ENCODE measurements at places on chromosomes 12 and 14.

GRCh38 chr14:99128185-99128584, 143.8 kb downstream of the BCL11B start:
- no peak for DNase-seq

- DNase-seq = no peak
Measured at GRCh38 chr12:33587784-33588712, 148.4 kb upstream of the SYT10 start.

DNA sequence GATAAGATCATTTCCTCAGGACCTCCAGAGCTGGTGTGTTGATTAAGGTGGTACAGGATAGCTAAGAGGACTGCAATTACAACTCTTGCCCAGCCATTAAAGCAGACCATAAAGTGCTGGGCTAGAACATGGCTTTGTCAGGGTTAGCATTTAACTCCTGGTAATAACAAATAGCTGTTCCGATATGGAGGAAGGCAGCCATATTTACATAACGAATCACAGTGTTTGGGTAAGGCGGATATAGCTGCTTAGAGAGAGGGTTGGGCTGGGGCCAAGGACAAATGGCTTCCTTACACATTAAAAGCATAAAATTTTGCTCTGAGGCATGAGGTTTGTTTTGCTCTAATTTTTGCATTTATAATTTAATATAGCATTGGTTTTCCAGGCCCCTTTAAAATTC, 297.7 kb upstream of the DDHD1 start:
- DNase-seq = no peak

DNA sequence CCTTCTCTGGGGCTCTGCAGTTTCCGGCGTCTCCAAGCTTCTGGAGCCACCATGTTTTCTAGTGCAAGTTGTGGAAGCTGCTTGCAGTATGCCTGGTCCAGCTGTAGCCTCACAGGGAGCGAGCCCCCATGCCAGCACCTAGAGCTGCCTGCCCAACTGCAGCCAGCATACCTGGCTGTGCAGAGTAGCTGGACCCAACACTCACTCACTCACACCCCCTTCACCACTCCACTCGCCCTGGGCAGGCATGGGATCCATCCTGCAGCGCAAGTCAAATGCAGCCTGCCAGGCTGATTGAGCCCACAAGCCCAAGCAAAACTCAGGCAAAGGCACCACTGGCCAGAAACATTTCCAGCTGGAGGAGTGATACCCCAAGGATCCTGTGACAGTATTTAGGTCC, 797.3 kb downstream of the SLC16A7 start:
- no peak for DNase-seq

DNA sequence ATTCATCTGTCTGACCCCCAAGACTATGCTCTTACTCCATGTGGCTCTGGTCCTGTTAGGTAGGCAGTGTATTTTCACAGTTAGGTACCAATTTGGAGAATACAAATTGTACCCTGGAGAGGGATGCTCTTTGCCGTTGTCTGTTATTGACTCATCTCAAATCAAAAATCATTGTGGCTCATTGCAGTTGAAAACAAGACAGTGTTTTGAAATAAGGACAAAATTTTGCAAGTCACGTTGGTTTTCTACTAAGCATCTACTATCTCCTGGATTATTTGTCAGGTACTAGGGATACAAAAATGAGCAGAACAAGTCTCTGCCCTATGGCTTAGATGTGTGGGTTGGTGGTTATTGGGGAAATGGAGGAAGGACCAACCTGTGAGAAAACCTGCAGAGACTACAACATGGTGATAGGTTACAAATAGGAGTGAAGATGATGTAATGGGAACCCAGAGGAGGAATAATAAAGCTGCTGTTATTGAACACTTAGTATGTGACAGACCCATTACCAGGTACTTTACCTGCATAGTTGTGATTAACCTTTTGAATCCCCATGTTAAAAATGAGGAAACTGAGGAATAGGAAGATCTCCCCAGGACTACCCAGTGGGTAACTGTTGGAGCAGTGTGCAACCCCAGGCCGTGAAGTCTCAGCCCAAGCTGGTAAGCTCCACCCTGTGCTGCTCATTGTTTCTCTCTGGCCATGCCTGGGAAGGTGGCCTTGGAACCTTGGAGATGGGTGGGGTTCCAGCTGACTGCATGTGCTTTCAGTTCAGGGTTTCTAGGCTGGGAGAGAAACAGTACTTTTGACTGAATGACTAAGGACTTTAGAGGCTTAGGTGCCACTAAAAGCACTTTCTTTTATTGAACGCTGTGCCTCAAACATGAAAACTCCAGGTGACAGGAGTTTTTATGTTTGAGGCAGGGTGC, 72.9 kb upstream of the SRSF5 start:
- no peak for DNase-seq

DNA sequence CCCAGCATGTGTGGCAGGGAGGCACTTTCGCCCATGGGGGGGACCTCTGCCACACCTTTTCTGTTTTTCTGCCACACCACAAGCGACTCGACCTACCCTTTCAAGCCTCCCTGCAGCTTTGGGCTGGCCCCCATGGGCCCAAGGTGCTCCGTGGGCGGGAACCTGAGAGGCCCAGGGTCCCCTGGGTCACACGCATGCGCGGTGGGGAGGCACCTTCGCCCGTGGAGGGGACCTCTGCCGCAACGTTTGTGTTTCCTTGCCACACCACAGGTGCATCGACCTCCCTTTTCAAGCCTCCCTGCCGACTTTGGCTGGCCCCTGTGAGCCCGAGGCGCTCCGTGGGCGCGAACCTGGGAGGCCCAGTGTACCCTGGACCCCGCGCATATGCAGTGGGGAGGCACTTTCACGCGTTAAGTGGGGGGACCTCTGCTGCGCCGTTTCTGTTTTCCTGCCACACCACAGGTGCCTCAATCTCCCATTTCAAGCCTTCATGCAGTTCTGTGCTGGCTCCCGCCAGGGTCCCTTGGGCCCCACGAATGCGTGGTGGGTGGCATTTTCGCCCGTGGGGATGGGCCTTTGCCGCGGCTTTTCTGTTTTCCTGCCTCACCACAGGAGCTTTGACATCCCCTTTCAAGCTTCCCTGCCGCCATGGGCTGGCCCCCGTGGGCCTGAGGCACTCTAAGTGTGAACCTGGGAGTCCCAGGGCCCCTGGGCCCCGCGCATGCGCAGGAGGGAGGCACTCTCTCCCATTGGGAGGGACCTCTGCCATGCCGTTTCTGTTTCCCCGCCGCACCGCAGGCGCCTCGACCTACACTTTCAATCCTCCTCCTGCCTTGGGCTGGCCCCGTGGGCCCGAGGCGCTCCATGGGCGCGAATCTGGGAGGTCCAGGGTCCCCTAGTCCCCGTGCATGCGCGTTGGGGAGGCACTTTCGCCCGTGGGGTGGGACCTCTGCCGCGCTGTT, 332.2 kb downstream of the ALG10 start:
- no peak for DNase-seq

DNA sequence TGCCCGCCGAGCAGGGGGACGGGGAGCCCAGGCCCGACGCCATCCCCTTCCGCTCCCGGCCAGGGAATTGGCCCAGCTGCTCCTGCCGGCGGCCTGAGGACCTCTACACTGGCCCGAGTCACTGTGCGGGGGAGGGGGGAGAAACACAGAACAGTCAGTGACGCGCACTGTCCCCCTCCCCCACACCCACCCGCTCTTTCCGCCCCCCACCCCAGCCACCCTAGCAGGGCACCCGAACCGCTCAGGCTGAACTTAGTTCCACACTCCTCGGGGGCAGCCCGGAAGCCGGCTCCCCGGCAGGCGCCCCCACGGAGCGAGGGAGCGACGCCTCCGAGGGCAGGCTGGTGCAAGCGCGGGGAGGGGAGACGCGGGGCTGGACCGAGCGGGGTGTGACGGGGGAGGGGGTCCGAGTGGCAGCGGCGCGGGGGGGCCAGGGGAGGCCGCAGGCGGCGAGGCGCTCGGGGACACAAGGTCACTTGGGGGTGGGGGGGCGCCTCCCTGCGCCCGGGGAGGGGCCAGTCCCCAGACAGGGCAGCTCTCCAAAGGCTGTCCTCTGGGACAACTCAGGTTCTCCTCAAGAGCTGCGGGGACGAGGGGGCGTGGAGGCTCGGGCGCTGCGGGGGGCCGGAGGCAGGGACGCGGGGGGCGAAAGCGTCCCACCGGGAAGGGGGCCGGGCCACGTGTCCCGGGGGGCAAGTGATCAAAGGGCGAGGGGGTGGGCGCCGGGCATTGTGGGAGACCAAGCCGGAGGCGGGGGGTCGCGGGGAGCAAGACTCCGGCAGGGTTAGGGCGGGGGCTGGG, 648 bp downstream of the CHD4 start:
- no peak for DNase-seq

- DNase-seq = no peak
Measured at GRCh38 chr12:52631676-52632459, 13.5 kb upstream of the KRT73 start.

DNA sequence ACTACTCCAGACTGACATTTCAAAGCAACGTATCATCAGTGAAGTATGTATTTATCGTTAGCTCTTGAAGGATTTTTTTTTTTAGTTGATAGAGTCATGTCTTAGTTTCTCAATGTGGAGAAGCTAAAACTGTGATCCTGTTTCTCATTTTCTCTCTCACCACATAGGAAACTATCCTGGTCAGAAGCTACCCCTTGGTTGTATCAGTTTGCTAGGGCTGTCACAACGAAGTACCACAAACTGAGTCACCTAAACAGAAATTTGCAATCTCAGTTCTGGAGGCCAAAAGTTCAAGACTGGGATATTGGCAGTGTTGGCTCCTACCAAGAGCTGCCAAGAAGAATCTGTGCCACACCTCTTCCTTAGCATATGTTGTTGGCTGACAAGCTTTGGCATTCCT, 369.1 kb downstream of the RGS6 start:
- no peak for DNase-seq

DNA sequence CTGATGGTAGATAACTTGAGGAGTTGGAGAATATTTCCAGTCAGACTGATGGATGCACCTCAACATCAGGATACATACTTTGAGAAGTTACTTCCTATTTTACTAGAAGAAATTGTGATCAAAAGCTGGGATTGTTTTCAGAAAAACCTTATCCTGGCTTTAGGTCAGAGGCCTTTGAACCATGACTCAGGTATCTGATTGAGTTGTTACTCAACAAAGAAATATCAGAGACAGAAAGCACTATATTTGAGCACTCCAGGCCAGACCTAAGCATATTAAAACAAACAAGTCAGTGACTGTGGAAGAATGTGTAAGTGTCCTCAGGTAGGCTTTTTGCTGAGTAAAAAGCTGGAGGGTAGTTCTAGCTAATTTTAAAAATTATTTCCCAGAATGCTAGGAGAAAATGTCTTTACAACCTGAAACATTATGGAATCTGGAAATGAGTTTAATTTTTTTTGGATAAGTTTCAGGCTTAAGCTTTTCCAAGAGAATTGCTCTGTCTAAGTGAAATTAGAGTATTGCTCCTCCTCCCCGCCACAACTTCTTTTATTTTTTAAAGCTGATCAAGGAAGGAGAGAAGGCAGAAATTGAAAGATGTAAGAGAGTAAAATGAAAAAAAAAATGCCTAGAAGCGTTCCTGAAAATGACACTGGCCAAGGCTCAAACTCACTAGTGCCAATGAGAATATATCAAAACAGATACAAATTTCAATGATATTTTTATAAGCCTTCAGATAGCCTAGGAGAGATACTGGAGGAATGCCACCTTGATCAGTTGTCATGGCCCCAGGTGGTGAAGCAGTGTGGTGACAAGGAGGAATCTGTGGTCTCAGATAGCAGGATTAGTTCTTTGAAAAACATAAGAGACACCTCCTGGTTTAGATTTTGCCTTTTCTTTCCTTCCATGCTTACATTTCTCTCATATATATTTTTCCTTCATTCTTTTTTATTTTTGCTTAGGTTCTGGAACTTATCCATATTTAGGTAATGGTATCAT, 790.3 kb downstream of the TMTC2 start:
- no peak for DNase-seq

DNA sequence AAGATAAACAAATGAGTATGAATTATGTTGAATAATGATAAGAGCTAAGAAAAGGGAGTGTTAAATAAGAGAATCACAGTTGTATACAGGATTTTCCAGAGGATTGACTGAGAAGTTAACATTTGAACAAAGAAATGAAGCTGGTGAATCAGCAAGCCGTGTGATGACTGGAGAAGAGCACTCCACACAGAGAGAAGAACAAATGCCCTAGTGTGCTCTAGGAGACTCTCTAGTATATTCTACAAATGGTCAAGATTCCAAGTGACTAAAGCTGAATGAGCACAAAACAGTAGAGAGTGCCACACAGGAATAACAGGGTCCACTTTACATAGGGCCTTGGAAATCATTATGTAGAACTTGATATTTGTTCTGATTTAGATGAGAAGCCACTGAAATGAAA, 587.1 kb upstream of the ATXN7L3B start:
- DNase-seq = no peak

DNA sequence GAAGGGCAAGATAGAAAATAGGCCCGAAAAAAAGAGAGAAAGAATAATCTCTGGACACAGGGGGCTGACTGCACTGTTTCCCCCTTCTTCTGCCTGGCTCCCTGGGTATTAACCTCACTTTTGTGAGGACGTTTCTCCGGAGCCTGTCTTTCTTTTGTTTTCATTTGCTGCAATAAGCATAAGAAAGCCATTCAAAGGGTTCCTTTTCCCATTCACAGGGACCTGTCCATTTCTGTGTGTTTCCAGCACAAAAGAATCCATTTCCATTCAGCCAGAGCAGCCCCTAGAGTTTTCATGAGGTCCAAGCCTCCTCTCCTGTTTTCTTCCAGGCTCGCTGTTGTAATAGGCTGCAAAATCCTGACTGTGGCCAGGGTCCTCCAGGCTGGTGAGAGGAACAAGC, 16.8 kb downstream of the PLXNC1 start:
- no peak for DNase-seq

- DNase-seq = no peak
Measured at GRCh38 chr12:47272412-47273190, 192.8 kb upstream of the AMIGO2 start.

DNA sequence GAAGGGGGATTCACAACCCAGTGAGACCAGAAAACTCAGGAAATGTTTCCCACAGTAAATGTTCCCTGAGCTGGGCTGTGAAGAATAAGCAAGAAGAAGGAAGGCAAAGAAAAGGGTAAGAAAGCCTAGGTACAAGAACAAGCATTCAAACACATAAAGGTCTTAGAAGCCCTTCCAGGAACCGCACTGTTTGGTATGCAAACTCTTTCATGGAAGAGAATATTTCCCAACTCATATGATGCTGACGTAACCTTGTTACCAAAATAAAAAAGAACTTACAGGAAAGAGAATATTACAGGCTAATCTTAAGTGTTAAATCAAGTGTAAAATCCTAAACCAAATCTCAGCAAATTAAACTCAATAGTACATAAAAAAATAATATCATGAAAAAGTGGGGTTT, 23.6 kb downstream of the MED6 start:
- no peak for DNase-seq

DNA sequence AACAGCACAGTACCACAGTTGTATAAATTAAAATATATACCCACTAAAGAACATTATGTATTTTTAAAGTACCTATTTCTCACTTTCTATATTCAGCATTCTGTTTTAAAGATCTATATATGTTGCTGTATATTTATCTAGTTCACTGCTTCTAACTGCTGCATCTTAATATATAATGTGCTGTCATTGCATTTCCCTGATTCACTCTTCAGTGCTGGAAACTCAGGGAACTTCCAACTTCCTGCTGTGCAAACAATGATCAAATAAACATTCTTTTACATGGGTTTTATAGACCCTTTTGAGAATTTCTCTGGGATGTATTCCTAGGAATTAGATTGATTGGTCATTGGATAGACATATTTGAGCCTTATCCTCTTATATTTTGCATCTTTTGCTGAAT, 379.1 kb downstream of the APAF1 start:
- no peak for DNase-seq

Data from cerebellar nuclear complex (tissue), 1 donor.